D721Med (cell line): ENCODE measurements at places on chromosomes 4 and X.

DNA sequence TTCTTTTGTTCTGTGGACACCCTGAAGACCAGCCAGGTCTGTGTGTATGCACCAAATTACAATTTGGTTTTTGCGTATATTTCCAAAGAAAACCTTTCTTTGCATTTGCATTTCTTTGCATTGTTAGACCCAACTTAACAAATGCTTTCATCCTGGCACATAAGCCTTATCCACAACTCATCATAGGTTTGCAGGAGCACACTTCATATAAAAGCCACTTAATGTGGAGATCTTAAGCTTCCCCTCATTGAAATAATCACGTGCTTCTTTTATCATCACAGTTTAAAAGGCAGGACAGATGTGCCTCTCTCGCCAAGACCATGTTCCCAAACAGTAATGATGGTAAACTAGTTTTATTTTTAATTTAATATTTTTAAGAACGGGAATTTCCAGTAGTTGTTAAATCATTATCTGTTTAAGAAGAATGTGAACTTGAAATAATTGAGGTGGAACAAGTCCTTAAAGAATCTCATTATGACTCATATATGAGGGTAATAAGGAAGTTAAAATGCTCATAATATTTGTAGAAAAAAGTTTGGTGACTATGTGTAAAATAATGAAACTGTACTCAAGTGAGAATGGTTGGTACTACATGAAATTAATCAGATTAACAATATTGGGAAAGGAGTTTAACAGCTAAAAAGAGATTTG lies 65.5 kb downstream of the GLRA3 start:
- DNase-seq: no peak

DNA sequence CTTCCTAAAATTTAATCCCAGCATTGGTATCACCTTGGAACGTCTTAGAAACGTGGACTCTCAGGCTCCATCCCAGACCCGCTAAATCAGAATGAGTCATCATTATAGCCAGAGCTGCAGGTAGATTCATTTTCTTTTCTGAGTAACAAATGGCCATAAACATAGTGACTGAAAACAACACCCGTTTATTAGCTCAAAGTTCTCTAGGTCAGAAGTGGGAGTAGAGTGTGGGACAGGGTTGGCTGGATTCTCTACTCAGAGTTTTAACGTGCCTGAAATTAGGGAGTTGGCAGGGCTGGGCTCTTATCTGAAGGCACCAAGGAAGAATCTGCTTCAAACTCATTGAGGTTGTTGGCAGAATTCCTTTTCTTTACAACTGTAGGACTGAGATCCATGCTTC lies 101.8 kb upstream of the C1QTNF7 start:
- no peak for DNase-seq

DNA sequence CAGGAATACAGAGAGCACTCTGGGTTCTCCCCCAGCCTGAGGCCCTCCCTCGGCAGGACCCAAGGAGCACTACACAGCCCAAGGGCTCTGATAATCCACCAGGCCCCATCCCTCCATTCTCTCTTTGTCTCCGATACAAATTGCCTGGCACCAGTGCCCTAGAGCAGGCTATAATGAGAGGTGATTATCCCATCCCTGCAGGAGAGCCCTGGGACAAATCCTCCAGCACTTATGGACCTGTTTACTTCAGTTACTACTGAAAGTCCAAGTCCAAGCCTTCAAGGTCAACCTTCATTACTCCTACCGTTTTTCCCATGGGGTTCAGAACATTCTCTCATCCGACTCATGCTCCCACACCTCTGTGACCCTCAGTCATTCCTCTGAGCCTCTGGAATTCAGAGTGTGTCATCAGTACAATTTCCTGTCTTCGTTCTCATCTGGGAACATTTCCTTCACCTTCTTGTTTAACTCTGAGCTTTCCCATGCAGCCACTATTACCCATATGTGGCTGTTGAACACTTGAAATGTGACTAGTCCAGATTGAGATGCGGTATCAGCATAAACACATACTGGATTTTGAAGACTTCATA lies 299.0 kb downstream of the RAPGEF2 start:
- DNase-seq: no peak

- DNase-seq: no peak
These were observed 1.4 kb downstream of the SLC16A2 start for GRCh38 chrX:74422576-74423288.

DNA sequence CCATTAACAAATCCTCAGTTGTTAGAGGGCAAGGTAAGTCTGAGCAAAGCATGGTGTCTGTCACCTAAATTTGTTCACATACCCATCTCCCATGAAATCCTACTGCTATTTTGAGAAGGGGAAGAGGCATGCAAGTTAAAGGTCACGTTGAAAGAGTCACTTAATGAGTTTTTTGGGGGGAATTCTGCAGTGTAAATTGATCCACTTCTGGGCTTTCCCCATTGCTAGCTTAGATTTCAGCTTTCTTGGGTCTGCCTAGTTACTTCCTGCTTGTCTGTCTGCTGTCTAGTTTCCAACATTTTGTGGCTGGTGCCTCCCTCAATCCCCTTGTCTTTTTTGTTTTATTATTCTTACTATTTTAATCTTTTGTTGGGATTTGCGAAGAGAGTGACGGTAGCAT lies 32.0 kb downstream of the CEP135 start:
- no peak for DNase-seq

DNA sequence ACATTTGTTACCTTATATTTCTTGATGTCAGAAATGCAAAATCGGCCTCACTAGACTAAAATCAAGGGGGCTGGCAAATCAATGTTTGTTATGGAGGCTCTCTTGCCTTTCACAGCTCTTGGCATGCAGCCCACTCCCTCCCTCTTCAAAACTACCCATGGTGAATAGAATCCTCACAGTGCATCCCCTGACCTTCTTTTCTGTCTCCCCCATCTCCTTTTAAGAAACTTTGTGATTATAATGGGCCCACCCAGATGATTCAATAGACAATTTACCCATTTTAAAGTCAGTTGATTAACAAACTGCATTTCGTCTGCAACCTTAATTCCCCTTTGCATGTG lies 184.0 kb downstream of the PCDH7 start:
- DNase-seq: no peak

DNA sequence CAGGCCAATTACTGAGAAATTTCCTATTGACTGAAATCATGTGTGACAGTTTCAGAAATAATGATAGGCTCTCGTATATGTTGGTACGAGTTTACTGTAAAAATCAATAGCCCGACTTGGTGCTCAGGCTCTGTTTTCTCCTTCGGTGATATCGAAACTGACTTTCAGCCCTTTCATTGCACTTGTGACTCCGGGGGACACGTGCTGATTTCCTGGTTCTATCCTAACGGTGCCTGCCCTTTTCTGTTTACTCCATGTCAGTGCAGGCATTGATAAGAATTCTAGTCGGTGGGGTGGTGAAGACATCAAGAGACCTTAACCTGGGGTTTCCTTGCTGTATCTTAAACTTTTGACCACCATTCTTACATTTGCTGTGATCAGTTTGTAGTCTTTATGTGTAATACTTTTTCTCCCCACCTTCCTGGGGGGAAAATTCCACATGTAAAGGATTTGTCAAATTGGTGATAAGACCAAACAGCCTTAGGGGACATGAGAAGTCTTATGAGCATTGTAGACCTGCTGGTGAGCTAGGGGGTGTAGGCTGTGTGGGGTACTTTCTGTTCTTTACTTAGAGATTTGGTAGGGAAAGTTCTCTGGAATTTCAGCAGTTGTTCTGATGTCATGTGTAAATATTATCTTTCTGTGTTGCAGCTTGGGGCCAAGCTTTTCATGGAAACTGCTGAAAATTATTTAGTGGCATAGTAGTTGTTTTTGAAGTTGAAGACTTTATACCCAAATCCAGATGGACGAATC lies 52.7 kb downstream of the TMEM131L start:
- no peak for DNase-seq

DNA sequence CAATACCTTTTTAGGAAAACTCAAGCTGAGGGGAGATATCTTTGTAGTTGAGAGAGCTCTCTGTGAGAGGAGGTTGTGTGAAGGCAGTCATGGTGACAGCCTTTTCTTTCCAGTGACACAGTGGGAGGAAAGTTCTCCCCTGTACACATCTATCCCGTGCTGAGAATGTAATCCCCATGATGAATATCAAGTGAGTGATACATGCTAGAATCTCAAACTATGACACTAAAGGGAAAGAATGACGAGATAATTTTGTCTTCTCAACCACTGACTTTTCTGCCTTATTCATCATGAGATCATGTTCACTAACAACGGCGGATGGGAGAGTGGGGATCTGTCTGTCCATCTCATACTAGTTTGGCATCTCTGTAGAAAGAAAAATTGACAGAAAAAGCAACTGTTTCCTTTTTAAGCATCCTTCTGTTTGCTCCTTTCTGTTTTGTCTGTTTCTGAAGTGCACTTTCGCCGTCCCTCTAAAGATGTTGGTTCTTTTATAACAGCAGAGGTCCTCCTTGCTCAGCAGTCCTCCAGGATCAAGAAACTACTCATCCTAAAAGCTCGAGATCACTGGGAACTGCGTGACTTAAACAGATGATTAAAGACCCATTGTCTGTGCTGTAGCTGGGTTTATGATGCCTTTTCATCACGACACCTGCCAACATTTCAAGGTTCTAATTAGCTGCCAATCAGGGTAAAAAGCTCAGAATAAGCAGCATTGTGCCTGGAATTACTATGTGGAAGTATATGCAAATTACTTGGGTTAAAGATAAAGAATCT lies 137.6 kb downstream of the DCK start:
- no peak for DNase-seq

- DNase-seq: no peak
These were observed 291.3 kb upstream of the TRAM1L1 start for GRCh38 chr4:117376692-117377091.

DNA sequence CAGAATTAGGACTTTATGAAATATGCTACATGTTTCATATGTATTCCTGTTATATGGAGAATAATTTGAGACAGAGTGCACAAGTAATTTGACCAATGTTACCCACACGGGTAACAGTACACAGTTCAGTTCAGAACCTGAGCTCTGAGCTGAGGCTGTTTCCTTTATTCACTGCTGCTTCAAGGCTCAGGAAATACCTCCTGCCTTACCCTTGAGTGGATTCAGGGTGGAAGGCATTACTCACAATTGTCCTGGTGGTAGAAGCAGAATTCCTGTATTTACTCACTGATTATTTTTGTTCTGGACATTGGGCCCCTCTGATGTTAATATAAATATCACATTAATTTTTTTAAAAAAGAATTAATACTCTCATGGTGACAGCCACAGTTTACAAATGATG lies 73.5 kb upstream of the CAMK2D start:
- no peak for DNase-seq

GRCh38 chrX:13090339-13091110 lies 46.1 kb upstream of the FAM9C start:
- no peak for DNase-seq

GRCh38 chrX:275967-276580 lies 5.1 kb upstream of the PLCXD1 start:
- DNase-seq: no peak

DNA sequence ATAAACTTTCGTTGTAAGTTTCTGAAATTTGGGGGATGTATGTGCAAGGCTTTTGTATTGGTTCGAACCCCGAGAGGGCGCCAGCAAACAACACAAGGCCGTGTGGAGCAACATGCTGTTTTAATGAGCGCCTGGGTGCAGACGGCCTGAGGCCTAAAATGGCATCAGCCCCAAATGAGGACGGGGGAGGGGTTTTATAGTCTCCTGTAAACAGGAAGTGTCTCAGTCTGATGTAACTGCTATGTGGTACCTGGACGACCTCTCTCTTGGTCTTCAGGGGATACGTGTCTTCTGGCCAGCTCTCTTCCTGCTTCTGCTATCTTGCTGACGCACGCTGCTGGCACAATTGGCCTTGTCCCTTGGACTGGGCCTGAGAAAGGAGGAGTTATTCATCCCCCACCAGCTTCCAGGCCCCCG lies 1348.0 kb downstream of the ADGRL3 start:
- DNase-seq: no peak

GRCh38 chr4:31573554-31573953 lies 853.4 kb downstream of the PCDH7 start:
- no peak for DNase-seq

DNA sequence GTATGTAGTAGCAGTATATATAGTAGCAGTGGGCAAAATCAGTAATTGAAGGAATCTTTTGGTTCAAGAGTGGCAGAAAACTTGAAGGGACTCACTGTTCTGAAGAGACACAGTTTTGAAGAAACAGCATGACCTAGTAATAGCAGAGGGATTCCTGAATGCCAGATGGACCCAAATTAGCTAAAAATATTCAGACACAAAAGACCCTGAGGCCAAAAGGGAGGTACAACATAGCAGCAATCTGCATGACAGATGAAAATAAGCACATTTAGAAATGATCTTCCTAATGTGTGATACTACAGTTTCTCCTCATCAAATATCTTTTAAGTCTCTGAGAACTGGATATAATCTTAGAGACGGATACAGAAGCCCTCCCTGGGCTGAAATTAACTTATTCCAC lies 536.6 kb downstream of the PPARGC1A start:
- no peak for DNase-seq

GRCh38 chr4:122423246-122423645 lies 33.3 kb downstream of the IL2 start:
- no peak for DNase-seq

- DNase-seq: no peak
These were observed 793.6 kb downstream of the STPG2 start for GRCh38 chr4:97349468-97350186.

- no peak for DNase-seq
These were observed 102.4 kb downstream of the CLNK start for GRCh38 chr4:10582059-10582686.

GRCh38 chrX:10243106-10243505 lies 86.3 kb downstream of the CLCN4 start:
- DNase-seq: no peak

DNA sequence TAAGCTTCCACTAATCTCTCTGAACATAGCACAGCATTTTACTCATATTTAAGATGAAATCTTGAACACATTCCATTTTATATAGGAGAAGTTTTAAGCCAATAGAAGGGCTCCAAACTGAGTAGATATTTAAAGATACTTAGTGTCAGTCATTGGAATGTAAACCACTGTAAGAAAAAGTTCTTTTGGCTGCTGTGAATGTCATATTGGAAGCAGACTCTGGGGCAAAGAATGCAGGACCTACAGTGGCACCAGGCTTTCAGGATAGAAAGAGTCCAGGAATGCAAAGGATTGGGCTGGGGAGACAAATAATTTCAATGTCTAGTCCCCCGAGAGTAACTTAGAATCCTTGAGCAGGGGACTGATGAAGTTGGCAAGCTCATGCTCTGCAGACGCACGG lies 1047.7 kb downstream of the STIM2 start:
- DNase-seq: no peak
